Stimulated activated CD4-positive, alpha-beta T cell treated with anti-CD3 and anti-CD28 coated beads, Interleukin-1b, Interleukin-23, amount 100 ng/mL, for 1 hour (primary cell): ENCODE measurements at places on chromosomes 4 and X.

DNA sequence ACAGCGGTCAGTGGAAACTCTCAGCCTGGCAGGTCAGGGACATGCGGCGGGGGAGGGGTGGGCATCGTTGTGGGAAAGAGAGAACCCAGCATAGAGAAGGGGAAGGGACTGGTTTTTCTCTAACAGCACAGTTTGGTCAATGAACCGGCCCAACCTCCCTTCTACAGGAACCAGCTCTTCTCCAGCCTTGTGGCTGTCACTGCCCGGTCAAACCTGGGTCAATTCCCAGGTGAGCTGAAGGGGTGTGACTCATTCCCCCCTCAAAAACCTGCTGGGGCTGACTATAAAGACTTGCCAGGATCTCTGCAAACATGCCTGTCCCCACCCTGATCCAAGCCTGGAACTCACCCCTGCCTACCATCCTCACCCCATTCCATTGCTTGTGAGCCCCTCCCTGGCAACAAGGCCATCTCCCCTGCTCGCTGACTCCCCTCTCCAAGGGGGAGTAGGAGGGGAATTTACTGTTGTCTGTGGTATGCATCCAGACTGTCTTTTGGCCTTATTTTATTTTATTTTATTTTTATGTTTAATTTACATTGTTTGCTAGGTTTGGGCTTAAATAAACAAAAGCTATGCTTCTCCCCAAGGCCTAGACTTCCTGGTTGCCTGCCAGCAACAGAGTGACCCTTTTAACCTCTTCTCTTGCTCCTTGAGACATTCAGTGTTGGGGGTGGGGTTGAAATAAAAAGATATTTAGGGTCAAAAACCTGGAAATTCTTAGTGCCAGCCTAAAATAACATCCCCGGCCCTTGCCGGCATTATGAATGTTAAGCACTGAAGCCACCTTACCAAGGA is 49.6 kb downstream of the TSC22D3 start:
- DNase-seq = no peak

DNA sequence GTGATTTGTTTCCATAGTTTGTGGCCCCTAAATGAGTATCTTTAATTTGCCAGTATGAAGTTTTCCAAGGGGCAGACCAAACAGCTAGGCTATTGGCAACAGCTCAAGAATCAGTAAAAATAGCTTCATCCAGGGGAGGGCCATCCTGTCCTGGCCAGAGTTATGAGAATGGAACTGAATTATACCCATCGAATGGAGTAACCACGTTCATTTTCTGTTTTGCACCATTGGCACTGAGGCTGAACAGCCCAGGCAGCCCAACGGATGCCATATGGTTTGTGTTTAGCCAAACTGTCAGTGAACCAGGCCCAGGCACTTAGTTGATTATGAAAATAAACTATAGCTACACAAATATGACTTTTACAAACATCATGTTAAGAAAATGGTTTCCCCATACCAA is 17.7 kb upstream of the ASB5 start:
- DNase-seq = no peak

DNA sequence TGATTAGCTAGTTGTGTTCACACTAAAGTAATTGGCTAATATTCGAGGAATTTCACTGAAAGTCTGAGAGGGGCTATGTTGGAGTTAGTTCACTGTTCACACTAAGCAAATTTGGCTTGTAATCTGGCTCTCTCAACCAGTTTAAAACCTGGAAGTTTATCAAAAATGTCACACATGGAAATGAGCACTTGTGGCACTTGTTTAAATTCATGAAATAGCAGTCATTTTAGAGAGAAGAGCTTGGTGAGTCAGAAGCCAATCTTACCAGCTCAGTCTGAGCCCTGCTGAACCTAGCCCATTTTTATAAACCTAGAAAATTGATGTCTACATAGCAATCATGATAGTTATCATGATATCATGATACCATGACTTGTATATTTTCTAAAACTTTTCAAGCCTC is 90.7 kb upstream of the JADE1 start:
- no peak for DNase-seq

DNA sequence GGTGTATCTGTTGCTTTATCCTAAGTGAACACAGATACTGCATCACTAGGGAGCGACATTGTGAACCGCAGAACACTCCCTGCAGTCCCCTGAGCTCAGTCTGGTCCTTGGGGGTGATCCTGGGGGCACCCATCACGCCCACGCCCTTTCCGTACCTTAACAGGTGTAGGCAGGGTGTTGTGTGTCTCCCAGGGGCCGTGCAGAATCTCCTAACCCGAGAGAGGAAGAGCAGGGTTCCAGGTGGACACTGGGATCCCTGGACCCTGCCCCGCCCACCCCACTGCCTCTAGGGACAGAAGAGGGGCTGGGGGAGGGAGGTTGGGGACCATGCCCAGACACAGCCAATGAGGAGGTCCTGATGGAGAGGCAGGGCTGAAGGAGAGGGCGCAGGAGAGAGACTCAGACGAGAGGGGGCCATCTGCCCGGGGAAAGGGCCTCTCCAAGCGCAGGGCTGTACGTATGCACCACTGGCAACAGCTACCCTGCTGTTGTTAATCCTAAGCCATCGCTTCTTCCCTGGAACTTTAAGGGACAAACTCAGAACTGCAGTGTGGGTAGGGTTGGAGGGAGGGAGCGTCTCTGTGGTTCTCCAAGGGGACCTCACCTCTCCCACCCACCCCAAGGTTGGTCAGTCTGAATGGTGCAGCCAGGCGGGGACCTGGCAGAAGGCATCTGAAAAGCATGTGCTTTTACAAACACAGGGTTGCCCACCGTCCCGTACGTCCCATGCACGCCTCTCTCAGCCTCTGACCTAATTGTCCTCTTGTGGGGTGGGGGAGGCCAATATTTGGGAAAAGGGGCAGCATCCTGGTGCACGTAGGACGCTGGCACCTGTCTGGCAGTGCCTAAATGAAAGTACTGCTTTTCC is 2.5 kb downstream of the P2RY8 start:
- no peak for DNase-seq

DNA sequence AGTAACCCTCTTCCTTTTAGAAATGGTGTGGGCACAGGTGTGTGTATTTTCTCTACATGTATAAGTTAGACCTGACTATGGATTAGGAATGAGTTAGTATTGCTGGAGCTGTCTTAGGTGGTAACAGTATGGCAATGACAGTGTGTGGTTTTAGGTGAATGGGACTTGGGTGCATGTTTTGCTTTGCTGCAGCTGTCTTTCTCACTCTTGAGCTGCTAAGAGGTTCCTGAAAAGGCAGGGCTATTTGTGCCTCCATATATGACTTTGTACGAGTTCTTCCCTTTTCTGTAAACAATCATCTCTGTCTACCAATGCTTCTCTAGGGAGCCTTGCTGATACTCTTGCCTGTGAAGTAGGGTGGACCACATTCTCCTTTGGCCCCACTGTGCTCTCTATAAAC is 234.8 kb upstream of the HHIP start:
- DNase-seq = no peak

GRCh38 chr4:10701702-10702460 is 17.3 kb upstream of the CLNK start:
- no peak for DNase-seq

- DNase-seq = no peak
These were observed 270.4 kb downstream of the LDB2 start for GRCh38 chr4:16627999-16628398.

- no peak for DNase-seq
These were observed 10.6 kb upstream of the SLC2A9 start for GRCh38 chr4:10031668-10032590.

- no peak for DNase-seq
These were observed 66.5 kb downstream of the SLIT2 start for GRCh38 chr4:20318001-20318908.

DNA sequence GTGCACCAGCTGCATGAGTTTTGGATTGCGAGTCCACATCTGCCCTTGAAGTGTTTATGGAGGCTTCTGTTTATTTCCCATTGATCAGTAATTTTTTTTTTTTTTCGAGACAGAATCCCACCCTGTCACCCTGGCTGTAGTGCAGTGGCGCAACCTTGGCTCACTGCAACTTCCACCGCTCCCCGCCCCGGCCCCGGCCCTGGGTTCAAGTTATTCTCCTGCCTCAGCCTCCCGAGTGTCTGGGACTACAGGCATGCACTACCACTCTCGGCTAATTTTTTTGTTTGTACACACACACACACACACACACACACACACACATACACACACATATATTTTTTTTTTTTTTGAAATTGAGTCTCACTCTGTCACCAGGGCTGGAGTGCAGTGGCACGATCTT is 46.1 kb downstream of the SMAD1 start:
- no peak for DNase-seq

DNA sequence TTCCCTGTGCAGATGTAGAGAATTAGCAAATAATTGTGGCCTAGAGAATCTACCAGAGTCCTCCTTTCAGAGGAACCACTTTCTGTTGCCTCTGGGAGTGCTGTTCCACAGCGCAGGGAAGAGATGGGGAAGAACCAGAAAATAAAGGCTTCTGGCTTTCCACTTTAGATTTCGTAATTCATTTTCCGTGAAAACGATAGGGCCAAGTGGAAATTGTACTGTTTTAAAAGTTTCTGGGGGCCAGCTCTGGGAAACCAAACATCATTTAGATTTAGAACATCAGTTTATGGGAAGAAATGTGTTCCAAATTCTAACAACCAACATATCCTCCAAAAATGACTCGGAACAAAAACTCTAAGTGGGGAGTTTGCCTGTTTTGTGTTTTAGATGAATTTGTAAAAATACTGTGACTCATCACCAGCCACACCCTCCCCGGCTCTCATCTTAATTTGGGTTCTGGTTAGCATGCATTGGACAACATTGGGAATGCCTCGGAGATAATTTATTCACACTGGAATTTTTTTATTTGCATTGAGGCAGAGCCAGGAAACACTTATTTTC is 65.2 kb upstream of the LNX1 start:
- DNase-seq = no peak

DNA sequence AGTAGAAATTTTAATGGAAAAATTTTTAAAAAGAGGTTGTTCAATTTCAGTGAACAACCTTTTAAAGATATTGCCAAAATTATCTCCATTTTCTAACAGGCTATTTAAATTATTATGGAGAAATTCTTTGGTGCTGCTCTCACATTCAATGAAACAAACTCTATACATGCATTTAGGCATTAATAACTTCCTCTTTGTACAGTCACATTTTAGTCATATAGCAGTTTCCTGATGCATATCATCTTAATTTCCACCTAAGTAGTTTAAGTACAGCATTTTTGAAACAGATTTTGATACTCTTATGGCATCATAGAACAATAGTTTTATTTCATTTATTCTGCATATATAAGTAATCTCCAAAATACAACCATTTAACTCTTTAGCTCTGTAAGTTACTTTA is 500.1 kb downstream of the STPG2 start:
- no peak for DNase-seq

GRCh38 chr4:90198086-90198847 is 71.1 kb downstream of the CCSER1 start:
- DNase-seq = no peak
